ENCODE measurements at places on chromosomes 11 and 22.

- DNase-seq, result no peak
Measured at GRCh38 chr11:69174841-69175240, 19.1 kb downstream of the SMIM38 start.

DNA sequence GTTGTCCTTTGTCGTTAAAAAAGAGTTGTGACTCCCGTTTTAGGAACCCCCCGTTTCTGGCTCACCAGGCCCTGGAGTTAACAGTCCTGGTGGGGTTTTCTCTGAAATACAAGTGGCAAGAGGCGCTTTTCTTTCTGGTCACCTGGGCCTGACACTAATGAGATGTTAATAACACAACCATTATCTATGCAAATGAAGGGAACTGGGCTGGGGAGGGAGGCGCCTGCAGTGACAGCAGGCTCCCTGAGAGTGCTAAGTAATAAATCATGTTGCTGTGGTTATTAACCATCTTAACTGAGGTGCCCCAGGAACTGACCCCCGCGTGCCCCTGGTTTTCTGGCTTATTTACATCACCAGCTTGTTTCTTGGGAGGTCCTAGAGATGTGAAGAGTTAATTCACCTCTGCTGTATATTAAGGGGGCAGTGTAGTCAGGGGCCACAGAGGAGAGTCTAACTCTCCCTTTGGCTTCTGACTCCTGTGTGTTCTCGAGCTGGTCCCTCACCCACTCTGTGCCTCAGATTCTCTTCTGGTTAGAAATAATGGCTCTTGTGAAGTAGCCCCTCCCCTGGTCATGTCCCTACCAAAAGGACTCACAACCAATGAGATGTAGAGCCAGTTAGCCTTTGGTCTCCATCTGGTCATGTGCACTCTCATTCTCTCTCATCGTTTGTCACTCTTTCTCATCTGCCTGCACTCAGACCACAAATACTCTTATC is 276.6 kb upstream of the CADM1 start:
- DNase-seq, result no peak

- no peak for DNase-seq
Measured at GRCh38 chr22:27483095-27483785, 318.3 kb downstream of the MN1 start.

- DNase-seq, result no peak
Measured at GRCh38 chr11:110614031-110614430, 98.2 kb downstream of the ARHGAP20 start.

- no peak for DNase-seq
Measured at GRCh38 chr22:22851969-22852368, 35.6 kb upstream of the IGLL5 start.

GRCh38 chr11:1771700-1772099 is 8.0 kb upstream of the CTSD start:
- no peak for DNase-seq

- peak; percentile 46 for DNase-seq
Measured at GRCh38 chr11:79160791-79161403, 279.9 kb downstream of the TENM4 start.

DNA sequence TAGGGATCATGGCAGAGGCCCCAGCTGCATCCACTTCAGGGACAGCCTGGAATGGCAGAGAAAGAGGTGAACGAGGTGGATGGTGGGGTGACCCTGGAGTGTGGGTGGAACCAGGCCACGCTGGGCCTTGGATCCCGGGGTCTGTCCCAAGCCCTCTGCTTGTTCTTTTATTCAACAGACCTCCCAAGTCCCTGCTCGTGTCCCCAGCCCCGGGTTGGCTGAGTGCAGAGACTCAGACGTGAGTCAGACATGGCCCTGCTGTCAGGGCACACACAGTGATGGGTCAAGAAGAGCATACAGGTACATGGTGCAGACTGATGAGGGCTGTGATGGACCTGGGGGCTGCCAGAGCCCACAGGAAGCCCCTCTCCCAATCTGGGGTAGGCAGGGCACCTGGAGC is 6.6 kb downstream of the ARHGAP8 start:
- DNase-seq, result no peak
